ENCODE measurements at places on chromosomes 2 and 18.

DNA sequence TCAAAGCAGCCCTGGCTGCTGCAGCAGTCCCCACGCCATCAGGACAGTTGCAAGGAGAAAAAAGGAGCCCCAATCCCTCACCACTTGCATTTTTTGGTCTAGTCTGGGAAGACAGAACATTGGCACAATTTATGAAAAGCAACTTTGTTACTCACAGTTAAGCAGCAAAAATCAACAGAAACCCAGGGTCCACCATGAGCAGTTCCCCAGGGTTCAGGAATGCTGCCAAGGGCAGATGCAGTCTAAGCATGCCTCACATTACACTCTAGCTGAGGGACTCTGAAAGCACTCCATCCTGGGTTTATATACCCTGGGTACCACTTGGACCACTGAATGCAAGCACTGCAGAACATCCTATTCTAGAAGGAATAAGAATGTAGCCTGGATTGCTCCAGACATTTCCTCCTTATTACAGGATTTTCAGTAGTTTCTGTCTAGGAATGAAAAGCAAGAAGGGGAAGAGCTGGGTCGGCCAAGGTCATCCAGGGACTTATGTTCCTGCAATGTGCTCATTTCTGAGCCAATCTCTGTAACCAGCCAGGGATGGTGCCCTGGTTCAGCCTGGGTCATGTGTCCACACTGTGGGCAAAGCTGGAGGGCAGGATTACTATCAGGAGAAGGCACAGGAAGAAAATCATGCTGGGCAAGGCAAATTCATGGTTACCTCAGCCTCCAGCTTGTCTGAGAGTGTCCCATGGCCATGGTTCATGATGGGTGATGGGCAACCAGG lies 19.5 kb upstream of the TMEM163 start:
- no peak for DNase-seq

DNA sequence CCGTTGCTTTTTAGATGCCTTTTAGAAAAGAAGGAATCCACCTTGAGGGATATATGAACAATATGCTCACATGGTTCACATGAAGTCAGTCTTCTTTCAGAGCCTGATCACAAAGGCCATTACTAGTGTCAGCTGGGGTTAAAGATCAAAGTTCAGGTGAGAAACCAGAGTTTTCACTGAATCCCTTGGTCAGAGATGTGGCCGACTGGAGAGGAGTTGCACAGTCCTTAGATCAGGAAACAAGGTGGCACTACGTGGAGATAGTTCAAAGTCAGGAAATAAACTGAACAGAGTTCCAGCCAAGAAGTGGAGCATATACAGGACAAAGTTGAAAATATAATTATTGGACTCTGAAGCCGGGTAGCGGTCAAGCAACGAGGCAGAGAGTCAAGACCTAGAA lies 54.6 kb downstream of the AAK1 start:
- DNase-seq = no peak

GRCh38 chr2:95031076-95031725 lies 5.7 kb downstream of the MAL start:
- no peak for DNase-seq

GRCh38 chr2:203707530-203707929 lies 1.1 kb downstream of the CD28 start:
- DNase-seq = no peak

GRCh38 chr2:181420259-181421130 lies 36.7 kb upstream of the ITGA4 start:
- no peak for DNase-seq

GRCh38 chr2:236928380-236929037 lies 157.2 kb upstream of the COPS8 start:
- DNase-seq = no peak

GRCh38 chr18:42707080-42707479 lies 408.4 kb downstream of the RIT2 start:
- no peak for DNase-seq

- no peak for DNase-seq
Measured at GRCh38 chr2:40480073-40480472, 28.2 kb upstream of the SLC8A1 start.

GRCh38 chr2:86700690-86701089 lies 19.4 kb upstream of the RMND5A start:
- no peak for DNase-seq

DNA sequence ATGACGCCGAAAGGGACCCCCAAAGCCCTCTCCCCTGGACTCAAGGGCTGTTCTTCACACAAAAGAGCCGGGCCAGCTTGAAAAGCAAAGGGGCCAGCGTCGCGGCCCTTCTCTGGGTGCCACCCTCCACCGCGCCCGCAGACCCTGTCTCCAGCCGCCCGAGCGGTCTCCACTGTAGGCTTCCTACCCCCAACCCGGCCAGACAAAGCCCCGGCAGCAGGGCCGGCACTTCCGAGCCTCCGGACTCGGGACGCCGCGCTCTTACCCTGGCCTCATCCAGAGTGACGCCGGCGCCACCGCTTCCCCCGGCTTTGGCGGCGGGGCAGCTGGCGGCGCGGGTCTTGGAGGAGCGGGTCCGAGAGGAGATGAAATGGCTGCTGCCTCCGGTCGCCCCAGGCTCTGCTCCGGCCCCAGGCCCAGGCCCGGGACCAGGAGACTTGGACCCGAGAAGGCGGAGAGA lies 603 bp downstream of the ATAD2B start:
- no peak for DNase-seq

DNA sequence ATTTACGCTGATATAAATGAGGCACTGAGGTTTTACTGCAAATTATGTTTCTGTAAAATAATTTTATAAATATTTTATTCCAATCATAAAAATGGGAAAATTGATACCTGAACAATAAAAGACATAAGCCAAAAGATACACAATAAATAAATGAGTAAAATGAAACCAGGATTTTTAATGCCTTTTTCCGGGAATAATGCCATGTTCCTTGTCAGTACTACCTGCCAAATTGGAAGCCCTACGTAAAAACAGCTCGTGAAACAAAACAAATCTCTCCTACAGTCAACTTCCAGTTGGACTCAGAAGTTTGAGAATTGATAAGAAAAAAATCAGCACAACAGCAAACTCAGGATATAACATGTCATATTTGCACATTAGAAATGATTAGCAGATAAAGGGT lies 18.0 kb downstream of the GALNT3 start:
- no peak for DNase-seq

DNA sequence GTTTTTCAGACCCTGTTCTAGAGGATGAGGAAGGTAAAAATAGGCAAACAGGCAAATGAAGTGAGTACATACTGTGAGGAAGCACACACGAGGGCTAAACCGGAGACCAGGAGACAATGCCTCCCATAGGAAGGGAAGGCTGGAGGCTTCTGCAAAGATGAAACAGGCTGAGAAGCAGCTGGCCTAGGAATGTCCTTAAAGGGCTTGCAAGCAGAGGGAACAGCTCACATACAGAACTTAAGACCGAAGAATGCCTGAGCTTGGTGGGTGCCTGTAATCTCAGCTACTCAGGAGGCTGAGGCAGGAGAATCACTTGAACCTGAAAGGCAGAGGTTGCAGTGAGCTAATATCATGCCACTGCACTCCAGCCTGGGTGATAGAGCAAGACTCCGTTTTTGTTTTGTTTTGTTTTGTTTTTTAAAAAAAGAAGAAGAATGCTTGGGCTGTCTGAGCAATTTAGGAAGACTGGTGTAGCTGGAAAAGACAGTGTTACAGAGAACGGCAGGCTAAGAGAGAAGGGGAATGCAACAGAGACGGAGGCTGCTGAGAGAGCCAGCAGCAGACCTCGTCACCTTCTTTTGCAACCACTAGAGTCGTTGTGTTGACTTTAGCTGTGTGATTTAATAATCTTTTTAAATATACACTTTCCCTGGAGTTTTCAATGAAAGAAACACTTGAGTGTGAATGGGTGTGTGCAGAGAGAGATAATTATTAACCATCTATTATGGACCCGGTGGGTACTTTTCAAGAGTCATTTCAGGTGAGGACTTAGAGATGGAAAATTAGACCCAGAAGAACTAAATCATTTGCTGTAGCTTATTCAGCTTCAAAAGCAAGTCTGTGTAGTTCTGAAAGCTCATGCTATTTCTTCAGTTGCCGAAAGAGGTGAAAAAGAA lies 232.8 kb downstream of the GALR1 start:
- DNase-seq = no peak

- DNase-seq = no peak
Measured at GRCh38 chr2:83305758-83306378, 1153.2 kb downstream of the SUCLG1 start.

- no peak for DNase-seq
Measured at GRCh38 chr2:222554517-222554916, 101.4 kb downstream of the FARSB start.

Measured in activated CD4-positive, alpha-beta T cell treated with anti-CD3 and anti-CD28 coated beads for 24 hours (primary cell).